ENCODE measurements at places on chromosomes 13 and 19.

GRCh38 chr13:20049558-20050473 is 91.3 kb downstream of the ZMYM2 start:
- no peak for DNase-seq

- DNase-seq: no peak
Measured at GRCh38 chr13:25371875-25372283, at the start of gene ATP8A2. Gene ATP8A2 (plus strand): TSS chr13:25371974. CDS start chr13:25372213, 239 bp downstream.

GRCh38 chr19:16113727-16114126 is 2.0 kb downstream of the RAB8A start:
- no peak for DNase-seq

- DNase-seq: no peak
Measured at GRCh38 chr13:30346153-30346788, 38.9 kb upstream of the KATNAL1 start.

GRCh38 chr19:10408511-10409283 is 5.4 kb upstream of the CDC37 start:
- DNase-seq: no peak

- no peak for DNase-seq
Measured at GRCh38 chr13:113974304-113975281, 717 bp upstream of the C13orf46 start.

- no peak for DNase-seq
Measured at GRCh38 chr13:73849292-73849691, 284.9 kb downstream of the KLF12 start.

DNA sequence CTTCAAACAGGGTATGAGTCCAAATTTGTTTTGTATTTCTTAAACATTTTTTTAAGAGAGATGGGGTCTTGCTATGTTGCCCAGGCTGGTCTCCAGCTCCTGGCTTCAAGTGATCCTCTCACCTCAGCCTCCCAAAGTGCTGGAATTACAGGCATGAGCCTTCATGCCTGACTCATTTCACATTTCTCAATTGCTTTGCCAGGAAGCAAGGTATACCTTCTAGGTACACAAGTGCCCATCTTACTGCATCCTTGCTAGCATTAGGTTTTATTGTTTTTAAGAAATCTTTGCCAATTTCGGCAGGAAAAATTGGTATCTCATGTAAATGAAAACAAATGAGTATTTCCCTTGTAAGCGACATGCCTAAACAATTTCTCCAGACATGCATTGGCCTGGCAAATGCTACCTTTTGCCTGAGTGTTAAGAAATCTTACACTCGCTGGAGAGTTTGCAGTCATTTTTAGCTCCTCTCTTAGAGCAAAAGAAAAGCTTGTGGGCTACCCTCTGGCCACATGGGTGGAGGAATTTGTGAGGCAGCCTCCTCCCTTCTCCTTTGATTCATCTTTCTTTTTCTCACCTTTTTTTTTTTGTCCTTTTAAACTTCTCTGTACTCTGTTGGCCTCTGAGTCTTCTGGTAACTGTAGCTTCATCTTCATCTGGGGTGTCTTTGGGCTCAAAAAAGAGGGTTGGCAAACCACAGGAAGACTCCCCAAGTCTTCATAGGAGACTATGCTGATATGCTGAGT is 33.0 kb downstream of the ACTL9 start:
- no peak for DNase-seq

DNA sequence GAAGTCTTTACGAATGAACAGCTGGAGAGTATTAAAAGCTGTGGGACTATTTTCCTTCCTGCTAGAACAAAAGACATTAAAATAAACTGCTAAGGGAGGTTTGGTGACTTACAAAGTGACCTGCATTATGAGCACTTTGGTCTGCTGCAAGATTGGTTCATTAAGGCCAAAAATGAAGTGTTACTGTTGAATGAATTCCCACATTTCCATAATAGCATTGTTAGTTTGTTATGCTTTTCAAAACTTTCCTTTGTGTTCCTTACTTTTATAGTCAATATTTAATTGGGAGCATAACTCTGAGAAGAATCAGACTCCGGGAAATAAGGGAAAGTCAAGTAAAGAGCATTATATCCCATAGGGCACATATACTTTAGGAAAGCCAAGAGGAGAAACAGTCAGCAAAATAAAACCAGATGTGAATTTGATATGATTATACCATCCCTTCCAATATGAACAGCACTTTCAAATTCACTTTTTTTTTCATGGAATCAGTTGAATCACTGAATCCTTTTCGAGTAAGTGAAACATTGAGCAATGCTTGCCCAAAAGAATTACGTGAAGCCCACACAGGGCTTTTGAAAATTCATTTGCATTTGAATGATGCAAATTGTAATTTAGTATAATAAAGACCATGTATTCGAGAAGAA is 112.6 kb downstream of the KCTD12 start:
- DNase-seq: no peak

DNA sequence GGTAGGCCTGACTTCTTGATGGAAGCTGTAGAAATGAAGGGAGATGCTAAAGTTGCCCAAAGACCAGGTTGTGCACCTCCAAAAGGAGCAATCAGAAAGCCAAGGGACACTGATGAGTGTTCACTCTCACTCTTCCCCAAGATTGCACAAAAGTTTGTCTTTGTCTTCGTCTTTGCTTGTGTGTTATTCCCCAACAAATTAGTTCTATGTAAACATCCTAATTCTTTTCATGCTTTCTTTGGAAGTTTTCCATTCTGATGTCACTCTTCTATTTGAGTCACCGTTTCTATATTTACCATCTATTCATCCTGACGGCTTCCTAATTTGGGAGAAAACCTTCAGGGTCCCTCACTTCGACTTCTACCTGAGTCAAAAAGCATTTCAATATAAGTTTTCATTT is 3.7 kb upstream of the TMEM272 start:
- DNase-seq: no peak

DNA sequence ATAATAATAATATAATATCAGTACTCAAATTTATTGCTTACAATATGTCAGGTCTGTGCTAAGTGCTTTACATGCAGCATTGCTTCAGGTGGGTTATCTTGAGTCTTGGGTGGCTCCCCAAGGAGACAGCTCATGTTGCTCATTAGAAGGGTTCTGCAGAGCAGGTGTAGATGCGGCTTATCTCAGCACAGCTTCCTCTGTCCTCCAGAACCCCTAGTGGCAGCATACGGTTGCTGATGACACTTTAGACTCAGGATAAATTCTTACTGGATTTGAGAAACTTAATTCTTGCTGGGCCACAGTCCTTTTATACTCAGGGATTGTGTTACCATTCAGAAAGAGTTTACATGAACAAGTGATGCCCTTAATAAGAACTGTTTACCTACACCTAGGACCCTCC is 8.9 kb downstream of the COG3 start:
- DNase-seq: no peak

DNA sequence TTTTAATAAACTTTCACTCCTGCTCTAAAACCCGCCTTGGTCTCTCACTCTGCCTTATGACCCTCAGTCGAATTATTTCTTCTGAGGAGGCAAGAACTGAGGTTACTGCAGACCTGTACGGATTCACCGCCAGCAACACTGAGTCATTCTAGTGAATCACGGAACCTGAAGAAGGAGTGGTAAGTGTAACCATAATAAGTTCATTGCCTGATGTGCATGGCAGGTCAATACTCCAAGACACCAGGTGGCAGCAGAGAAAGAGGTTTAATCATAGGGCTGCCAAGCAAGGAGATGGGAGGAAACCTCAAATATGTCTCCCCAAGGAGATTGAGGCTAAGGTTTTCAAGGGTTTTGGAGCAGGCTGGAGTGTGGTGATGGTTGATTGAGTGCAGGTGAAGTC is 204.3 kb upstream of the IPO5 start:
- no peak for DNase-seq

DNA sequence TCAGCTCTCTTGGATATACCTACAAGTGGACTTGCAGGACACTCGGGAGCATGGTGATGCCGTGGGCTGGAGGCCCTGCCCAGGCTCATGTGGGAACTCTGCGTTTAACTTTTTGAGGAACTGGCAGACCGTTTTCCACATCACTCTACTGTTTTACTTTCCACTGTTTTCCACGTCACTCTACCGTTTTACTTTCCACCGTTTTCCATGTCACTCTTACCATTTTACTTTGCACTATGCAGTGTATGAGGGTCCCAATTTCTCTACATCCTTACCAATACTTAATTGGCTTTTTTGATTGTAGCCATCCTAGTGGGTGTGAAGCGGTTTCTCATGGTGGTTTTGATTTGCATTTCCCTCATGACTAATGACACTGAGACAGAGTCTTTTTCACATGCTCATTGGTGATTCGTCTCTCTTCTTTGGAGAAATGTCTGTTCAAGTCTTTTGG is 40.5 kb downstream of the GATAD2A start:
- no peak for DNase-seq

DNA sequence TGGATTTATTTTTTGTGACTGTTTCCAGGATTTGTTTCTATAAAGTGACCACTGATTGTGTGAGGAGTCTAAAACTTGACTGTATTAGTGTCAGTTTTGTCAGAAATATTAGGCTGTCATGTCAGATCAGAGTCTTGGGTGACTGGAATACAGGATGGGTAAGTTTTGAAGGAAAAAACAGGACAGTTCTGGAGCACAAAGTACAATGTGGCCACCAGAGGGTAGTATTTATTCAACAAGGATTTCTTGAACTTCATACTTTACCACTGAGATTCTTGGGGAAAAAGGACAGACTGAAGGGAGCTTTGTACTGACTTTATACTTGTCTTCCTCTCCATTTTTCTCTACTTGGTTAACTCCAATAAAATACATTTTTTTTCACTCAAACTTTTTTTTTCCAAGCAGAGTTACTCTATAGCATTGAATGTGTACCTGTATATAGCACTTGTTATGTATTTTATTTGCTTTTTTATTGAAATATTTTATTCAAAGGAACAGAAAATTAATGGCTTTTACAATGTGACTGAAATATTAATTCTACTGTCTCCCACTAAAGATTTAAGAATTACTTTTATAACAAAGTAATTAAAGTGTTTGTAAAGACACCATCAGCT is 51.1 kb downstream of the LMO7 start:
- DNase-seq: no peak

DNA sequence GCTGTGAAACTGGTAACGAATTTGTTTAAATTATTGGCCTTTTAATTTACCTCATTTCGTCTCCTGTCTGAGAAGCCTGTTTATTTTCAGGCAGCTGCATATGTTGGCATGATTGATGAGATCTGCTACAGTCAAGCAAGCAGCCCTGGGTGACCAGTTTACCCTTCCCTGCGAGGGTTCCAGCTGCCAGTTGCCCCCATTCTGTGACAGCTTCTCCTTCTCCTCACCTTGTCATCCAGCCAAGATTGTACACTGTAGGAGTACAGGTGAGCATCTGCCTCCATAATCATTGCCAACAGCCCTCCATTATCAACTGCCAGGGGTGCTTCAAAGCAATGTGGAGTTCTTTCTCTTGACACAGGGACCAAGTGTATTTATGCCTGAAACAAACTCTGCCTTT is 1979.9 kb upstream of the PRR20A start:
- no peak for DNase-seq

GRCh38 chr13:110680852-110681251 is 25.1 kb downstream of the CARS2 start:
- no peak for DNase-seq

DNA sequence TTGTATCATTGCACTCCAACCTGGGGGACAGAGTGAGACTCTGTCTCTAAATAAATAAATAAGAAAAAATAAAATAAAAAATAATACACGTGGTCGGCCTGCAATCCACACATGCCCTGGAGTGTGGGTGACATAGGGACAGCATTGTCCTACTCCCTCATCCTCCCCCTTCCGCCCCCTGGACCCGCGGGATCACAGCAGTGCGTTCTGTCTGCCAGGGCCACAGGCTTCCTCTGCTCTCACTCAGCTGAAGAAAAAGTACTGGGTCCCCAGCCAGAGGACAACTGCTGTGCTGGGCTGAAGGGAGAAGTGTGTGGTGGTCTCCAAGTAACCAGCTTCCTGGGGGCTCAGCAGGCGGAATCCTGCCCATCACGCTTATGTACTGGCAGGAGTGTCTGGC is 6.3 kb downstream of the BCAT2 start:
- DNase-seq: no peak

DNA sequence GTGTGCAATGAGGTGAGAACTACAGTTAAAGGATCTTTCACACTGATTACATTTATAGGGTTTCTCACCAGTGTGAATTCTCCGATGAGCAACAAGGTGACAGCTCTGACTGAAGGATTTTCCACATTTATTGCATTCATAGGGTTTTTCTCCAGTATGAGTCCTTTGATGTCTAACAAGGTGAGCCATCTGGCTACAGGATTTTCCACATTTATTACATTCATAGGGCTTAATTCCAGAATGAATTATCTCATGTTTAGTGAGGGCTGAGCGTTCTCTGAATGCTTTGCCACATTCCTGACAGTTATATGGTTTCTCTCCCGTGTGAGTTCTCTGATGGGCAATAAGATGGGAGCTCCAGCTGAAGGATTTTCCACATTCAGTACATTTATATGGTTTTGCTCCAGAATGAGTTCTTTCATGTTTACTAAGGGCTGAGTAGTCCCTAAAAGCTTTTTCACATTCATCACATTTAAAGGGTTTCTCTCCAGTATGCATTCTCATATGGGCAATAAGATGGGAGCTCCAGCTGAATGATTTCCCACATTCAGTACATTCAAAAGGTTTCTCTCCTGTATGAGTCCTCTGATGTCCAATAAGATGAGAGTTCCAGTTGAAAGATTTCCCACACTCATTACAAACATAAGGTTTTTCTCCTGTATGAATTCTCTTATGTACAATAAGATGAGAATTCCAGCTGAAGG is 4.4 kb upstream of the C19orf18 start:
- no peak for DNase-seq

- DNase-seq: no peak
Measured at GRCh38 chr13:45102136-45102507, 18.2 kb upstream of the GTF2F2 start.
